ENCODE measurements at places on chromosomes 7 and 10.

- no peak for DNase-seq
Measured at GRCh38 chr7:16993543-16993942, 111.8 kb upstream of the AGR3 start.

DNA sequence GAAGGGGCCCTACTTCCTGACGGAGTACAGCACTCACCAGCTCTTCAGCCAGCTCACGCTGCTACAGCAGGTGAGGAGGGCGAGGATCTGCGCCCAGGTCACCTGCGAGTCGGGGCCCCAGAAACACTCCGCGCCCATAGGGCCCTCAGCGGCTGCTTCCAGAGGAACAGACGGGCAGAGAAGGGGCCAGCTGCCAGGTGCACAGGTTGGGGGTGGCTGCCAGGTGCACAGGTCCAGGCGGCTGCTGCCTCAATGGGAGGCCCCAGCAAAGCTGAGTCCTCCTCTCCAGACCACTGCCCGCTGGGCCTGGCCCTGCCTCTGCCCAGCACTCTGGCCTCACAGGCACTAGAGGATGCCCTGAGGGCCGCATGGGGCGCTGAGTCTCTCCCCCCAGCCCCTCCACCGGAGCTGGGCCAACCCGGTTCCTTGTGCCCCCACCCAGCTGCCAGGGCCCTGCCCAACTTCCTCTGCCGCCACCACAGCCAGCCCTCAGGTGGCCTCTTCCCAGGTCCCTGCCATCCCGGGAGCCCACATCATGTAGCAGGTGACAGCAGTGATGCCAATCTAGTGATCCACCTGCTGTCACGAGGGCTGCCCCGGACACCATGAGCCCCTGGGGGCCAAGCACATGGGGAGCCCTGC lies 17.0 kb upstream of the UTF1 start:
- no peak for DNase-seq

DNA sequence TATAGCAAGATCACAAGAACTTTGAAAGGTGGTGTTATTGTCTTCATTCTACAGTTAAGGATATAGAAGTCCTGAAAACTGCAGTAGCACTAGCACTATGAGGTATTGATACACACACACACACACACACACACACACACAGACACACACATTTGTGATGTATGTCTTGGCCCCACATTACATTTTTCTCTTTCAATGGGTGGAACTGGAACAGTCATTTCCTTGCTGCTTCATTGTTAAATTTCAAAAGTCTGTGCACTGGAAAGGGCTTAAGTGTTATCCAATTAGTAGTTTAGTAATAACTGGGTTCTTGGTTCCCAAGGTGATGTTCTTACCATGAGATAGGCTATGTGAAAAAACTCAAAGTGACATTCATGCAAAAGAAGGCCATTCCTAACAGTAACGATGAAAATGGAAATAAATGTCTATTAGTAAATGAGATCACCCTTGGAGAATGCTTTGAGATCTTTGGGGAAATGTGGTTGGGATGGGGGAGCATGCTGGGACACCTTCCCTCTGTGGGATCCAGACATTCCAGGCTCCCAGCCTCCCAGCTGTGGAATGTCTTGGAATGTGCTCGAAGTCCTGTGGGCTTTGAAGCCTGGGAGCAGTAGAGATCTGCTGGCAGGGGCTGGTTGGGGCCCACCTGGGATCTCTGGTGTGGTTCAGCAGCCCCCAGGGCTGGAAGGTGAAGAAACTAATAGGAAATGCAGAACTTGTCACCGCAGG lies 37.4 kb upstream of the CALD1 start:
- no peak for DNase-seq

DNA sequence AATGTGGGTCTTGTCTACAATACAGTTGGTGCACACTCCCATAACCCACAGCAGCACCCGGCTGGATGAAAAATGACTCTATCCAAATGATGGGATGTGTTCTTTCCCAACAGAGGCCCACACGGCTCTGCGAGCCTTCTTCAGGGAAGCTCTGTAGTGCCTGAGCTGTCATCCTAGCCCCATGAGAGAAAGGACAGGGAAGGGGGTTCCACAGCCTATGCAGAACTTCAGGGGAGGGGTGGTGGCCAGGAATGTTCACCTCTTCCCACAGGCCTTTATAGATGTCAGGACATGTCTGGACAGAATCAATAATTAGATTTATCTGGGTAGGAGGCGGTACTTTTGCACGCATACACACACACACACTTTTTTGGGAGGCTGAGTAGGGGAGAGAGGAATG lies 109.0 kb downstream of the JCAD start:
- DNase-seq, result no peak

DNA sequence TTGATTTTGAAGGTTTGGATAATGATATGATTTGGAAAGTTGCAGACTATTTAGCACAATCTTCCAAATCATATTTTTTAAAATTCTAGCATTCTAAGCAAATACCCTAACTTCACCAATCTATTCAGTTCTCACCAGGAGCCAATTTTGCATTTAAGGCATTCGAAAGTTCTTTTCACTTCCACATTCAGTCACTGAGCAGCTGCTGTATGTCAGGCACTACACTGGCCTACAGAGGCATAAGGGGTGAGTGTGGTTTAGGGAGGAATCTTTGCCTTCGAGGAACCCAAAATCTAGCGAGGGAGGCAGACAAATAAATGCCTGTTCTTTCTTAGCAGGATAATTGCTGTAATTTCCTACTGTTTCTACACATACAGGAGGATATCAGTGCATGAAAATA lies 10.7 kb upstream of the UCN3 start:
- no peak for DNase-seq

- no peak for DNase-seq
Measured at GRCh38 chr10:101965075-101965765, 90.8 kb downstream of the ARMH3 start.

- DNase-seq, result no peak
Measured at GRCh38 chr7:98730326-98730725, 113.2 kb downstream of the NPTX2 start.

GRCh38 chr7:45974540-45975360 lies 53.7 kb upstream of the IGFBP3 start:
- DNase-seq, result no peak

- no peak for DNase-seq
Measured at GRCh38 chr7:69791739-69792138, 193.5 kb downstream of the AUTS2 start.

- DNase-seq, result no peak
Measured at GRCh38 chr10:129765664-129766550, 198.2 kb downstream of the EBF3 start.

- DNase-seq, result no peak
Measured at GRCh38 chr10:639001-639750, 50.3 kb downstream of the DIP2C start.

DNA sequence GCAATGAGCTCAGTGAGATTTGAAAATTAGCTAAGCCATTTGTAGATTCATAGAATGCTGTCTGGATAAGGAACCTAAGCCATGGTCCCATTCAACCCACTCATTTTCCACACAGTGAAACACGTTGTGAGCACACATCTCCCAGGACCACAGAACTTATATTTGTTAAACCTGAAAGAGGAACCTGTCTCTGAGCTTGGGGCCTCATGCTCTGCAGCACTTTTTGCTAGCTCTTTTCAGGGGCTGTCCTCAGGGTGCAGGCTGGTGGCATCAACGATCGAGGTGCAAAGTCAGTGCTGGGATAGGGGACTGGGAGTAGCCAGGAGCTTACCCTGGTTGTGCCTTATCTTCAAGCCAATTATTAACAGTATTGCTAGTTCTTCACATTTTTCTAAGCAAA lies 11.9 kb downstream of the HECW1 start:
- DNase-seq, result no peak

- DNase-seq, result no peak
Measured at GRCh38 chr7:1957471-1958225, 275.1 kb downstream of the MAD1L1 start.

DNA sequence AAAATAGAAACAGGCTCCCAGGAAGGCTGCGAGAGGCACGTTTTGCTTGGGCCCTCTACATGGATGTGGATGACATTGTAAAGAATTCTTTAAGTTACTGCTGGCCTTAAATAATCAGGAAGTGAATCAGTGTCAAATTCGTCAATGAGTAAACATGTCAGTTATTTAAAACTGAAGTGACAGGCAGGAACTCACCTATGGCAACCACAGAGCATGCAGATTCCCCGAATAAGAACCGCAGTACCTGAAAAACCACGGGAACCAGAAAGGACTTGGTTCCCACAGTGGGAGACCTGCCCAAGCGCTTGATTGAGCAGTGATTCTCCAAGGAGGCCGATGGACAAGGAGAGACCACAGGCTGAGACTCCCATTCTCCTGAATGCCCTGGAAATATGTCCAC lies 351.2 kb upstream of the AKR1E2 start:
- no peak for DNase-seq

GRCh38 chr7:21724562-21724961 lies 181.7 kb downstream of the DNAH11 start:
- DNase-seq, result no peak

DNA sequence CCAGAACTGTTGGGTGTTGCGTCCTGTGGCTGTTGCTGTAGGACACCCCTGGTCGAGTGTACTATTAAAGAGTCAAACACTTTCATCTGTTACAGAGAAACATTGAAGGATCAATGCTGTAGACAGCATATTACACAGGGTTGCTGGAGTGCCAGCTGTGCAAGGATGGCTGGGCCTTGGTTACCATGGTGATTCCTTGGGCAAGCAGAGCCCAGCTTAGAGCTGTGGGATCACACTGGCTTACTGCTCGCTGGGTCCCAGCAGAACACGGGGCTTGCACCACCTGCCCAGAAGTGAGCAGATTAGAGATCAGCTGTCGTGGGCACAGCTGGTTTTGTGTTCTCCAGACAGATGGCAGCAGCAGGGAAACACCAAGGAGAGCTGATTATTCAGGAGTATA lies 76.0 kb downstream of the GPR141 start:
- no peak for DNase-seq

DNA sequence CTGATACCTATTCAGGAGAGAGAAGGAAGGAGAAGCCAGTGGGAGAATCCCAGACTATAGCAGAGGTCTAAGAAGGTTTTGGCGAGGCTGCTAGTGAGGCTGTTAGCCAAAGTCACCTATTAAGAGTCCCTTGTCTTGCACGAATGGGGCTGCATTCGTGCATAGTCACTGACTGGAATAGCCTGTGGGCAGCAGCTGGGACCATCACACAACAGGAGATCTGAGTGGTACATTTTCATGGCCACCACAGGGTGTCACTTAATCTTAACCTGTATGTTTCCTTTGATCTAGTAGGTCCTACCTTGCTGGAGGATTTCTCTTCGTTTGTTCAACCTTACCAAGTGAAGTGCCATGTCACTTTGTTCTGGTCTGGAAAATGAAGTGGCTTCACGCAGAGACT lies 319.9 kb downstream of the BMPER start:
- DNase-seq, result no peak

- DNase-seq, result no peak
Measured at GRCh38 chr10:122333037-122333436, 41.5 kb upstream of the PLEKHA1 start.

GRCh38 chr7:91752102-91752501 lies 128.4 kb downstream of the MTERF1 start:
- DNase-seq, result no peak

DNA sequence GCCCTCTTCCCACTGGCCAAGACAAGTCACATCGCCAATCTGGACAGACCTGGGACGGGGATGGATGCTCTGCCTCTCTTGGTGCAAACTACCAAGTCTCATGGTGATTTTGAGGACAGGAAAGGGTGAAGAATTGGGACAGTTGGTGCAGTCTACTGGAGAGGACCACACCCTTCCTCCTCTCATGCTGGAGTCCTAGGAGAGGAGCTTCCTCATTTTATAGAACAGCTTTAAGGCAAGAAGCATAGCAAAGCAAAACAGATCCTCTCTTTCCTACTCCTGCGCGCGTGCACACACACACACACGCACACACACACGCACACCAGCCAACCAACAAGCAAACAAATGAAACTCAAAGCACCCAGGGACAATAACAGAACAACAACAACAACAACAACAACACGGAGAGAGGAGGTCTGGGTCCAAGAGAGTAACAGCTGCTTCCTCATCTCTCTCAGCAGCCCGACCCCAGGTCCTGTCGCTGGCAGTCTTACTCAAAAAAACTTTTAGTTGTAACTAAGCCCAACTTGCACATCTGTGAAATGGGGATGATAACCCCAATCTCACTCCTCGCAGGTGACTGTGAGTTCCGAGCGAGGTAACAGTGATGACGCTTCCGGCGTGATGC lies 83.4 kb downstream of the TMEM178B start:
- no peak for DNase-seq

- DNase-seq, result no peak
Measured at GRCh38 chr10:30046476-30046875, 12.9 kb downstream of the JCAD start.

GRCh38 chr10:31912898-31913850 lies 15.5 kb downstream of the ARHGAP12 start:
- DNase-seq, result peak; percentile 24

GRCh38 chr7:40945788-40946187 lies 757.1 kb downstream of the INHBA start:
- no peak for DNase-seq

- no peak for DNase-seq
Measured at GRCh38 chr10:116752969-116753665, 10.8 kb upstream of the HSPA12A start.

GRCh38 chr7:34451923-34452322 lies 206.1 kb upstream of the NPSR1 start:
- DNase-seq, result no peak

- DNase-seq, result no peak
Measured at GRCh38 chr7:142746264-142746663, 3.0 kb upstream of the PRSS1 start.

GRCh38 chr7:101172854-101173751 lies 7.0 kb downstream of the NAT16 start:
- peak; percentile 66 for DNase-seq

- no peak for DNase-seq
Measured at GRCh38 chr10:116408719-116409118, 18.9 kb upstream of the PNLIPRP3 start.

GRCh38 chr10:24721229-24722106 lies 2.2 kb downstream of the ARHGAP21 start:
- DNase-seq, result no peak

GRCh38 chr7:142632271-142633134 lies 116.8 kb upstream of the PRSS1 start:
- peak; percentile 5 for DNase-seq

DNA sequence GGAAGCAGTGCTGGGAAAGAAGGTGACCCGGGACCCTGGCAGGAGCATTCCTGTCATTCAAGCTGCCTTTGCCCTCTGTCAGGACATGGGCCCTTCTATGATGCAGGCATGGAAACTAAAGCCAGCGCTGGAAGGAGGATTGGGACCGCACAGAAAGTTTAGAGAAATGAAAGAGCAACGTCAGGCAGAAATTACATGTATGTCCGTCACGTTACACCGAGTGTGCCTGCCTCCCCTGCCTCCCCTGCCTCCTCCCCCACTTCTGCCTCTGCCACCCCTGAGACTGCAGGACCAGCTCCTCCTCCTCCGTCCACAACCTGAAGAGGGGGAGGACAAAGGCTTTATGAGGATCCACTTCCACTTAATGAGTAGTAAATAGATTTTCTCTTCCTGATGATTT lies 13.9 kb upstream of the PWWP2B start:
- no peak for DNase-seq

- no peak for DNase-seq
Measured at GRCh38 chr7:37352974-37353948, 95.4 kb downstream of the ELMO1 start.

GRCh38 chr7:104366390-104366789 lies 38.0 kb downstream of the LHFPL3 start:
- DNase-seq, result no peak

- no peak for DNase-seq
Measured at GRCh38 chr10:133259602-133259989, 17.1 kb downstream of the ADAM8 start.

GRCh38 chr7:127736511-127736910 lies 84.5 kb downstream of the SND1 start:
- no peak for DNase-seq

- DNase-seq, result no peak
Measured at GRCh38 chr7:2105280-2105679, 127.5 kb downstream of the MAD1L1 start.

GRCh38 chr10:5445006-5445405 lies 32.6 kb downstream of the NET1 start:
- no peak for DNase-seq
